Activated naive CD8-positive, alpha-beta T cell treated with anti-CD3 and anti-CD28 coated beads, Interleukin-2, amount 10 ng/mL, durations not matched to agents 7 days and 5 days (primary cell): ENCODE measurements at places on chromosomes 2 and 18. TPM values are rescaled to one million over a fixed set of nuclear protein-coding genes. Genes with fewer than 3 reads are reported as not detected.

- no peak for DNase-seq
These were observed 27.8 kb downstream of the MTX2 start for GRCh38 chr2:176297067-176297466.

DOK6 gene
- total RNA-seq, result not detected

DNA sequence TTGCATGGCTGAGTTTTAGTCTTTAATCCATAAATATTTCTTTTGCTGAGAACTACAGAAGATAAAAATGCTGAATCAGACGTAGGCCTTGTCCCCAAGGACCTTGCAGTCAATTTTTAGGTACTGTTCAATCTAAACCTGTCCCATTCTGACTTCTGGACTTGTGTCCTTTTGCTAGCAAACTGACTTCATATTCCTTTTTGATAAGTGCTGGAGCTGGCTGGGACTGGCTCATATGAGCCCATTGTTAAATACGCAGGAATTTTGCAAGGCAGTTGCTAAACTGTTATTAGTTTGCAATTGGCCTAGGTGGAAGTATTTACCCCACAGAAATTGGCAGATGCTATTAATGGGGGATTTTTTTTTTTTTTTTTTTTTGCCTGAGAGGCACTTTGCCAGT lies 941.4 kb downstream of the DCC start:
- no peak for DNase-seq

GRCh38 chr18:24605444-24605843 lies 145.0 kb downstream of the HRH4 start:
- no peak for DNase-seq

DNA sequence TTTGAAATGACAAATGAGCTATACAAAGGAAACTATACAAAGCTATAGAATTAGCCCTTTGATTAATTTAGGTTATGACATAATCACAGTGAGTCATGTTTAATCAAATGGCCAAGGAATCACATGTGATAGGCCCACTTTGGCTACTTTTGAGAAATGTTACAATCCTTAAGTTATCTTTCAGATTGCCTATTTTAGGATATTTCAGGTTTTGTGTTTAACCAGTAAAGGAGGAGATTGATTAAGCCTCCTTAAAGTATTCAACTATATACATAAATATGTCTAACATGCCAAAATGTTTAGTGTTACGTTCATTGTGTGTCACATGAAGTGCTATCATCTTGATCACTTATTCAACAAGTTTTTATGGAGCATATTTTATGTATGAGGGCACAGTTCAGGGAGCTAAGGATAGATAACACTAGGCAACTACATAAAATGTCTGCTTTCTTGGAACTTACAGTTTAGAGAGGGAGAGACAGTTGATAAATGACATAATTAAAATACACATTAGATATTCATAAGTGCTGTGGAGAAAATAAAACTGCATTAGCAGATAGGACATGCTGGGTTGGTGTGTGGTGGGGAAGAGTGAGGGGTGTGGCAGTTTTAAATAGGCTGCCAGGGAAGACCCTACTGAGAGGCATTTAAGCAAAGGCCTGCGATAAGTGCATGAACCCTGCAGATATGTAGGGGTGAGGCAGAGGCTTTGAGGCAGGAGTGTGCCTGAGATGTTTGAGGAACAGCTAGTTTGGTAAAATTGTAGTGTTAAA lies 77.2 kb downstream of the LTBP1 start:
- DNase-seq, result no peak

MEP1B gene
- not detected for total RNA-seq

- DNase-seq, result no peak
These were observed 167.9 kb upstream of the REG3A start for GRCh38 chr2:79327460-79327859.

GRCh38 chr2:213007290-213007838 lies 144.0 kb downstream of the IKZF2 start:
- DNase-seq, result no peak

DNA sequence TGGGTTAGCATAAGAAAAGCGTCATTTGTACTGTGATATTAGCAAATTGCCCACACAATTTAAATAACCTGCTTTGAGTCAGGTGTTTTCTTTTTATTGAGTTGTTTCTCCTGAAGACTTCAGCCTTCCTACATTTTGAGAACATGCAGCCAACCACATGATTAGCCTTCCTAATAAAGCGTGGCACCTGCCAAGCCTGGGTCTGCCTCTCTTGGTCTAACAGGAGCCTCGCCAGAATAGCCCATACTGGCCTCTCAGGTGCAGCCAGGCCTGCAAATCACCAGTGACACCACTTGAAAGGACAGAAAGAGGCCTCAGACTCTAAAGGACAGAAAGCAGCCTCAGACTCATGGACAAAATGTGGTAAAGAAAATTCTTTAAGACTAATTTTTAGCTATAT lies 653.8 kb downstream of the BCL11A start:
- DNase-seq, result no peak

- DNase-seq, result no peak
These were observed 122.0 kb upstream of the SLC35G4 start for GRCh38 chr18:11487390-11487789.

- no peak for DNase-seq
These were observed 161.4 kb downstream of the TRABD2A start for GRCh38 chr2:84719434-84719833.

GRCh38 chr2:39481611-39482010 lies 44.5 kb upstream of the MAP4K3 start:
- no peak for DNase-seq

- no peak for DNase-seq
These were observed 120.7 kb upstream of the ZC3H15 start for GRCh38 chr2:186365406-186365805.

GRCh38 chr2:102266204-102266603 lies 45.2 kb upstream of the IL1RL1 start:
- no peak for DNase-seq

- DNase-seq, result no peak
These were observed 10.2 kb upstream of the TEX261 start for GRCh38 chr2:71004857-71005256.

GRCh38 chr2:73852020-73852419 lies 23.3 kb downstream of the STAMBP start:
- DNase-seq, result no peak

CTNNA2 gene
- total RNA-seq, result not detected

GRCh38 chr18:5144629-5145028 lies 52.4 kb downstream of the AKAIN1 start:
- DNase-seq, result no peak
